Smooth muscle cell of the umbilical artery (primary cell): ENCODE measurements at places on chromosomes 13 and 19. TPM values are rescaled to one million over a fixed set of nuclear protein-coding genes. Genes with fewer than 3 reads are reported as not detected.

Gene CIRBP
- total RNA-seq: 101 and 177 TPM in 2 replicates

Gene RINL
- 1.2 and 3.9 TPM in 2 replicates for total RNA-seq

Gene RDH8
- not detected in 2 replicates for total RNA-seq

Gene RAB20
- total RNA-seq: 9.5 and 20.2 TPM in 2 replicates

Gene MRPS31
- 13.4 and 19.7 TPM in 2 replicates for total RNA-seq

Gene BST2
- total RNA-seq: 0.92 and 4.5 TPM in 2 replicates

Gene VSTM2B
- total RNA-seq: not detected in 2 replicates

Gene FCHO1
- 0.37 TPM in 1 of 2 replicates, not detected in the other for total RNA-seq

Gene ANGPTL4
- total RNA-seq: 8.6 and 13.4 TPM in 2 replicates

Gene TECR
- 14.6 and 21.3 TPM in 2 replicates for total RNA-seq

Gene CGB7
- total RNA-seq: 0.23 and 0.30 TPM in 2 replicates

Gene FLT3LG
- total RNA-seq: 1.2 and 2.1 TPM in 2 replicates

Gene ZNF578
- total RNA-seq: 5.9 and 9.5 TPM in 2 replicates

Gene PSG7
- not detected in 2 replicates for total RNA-seq

Gene RNF113B
- not detected in 2 replicates for total RNA-seq

Gene KIR2DL4
- not detected in 2 replicates for total RNA-seq

Gene ZNF85
- total RNA-seq: 4.9 and 5.0 TPM in 2 replicates

Gene SBK3
- not detected in 2 replicates for total RNA-seq

Gene TIMM44
- 42.5 and 45.9 TPM in 2 replicates for total RNA-seq

Gene ZNF534
- total RNA-seq: not detected in 2 replicates

Gene CEACAM7
- not detected in 2 replicates for total RNA-seq

Gene LPAR2
- 0.89 and 1.6 TPM in 2 replicates for total RNA-seq

Gene KLK4
- not detected in 2 replicates for total RNA-seq

Gene ATP1A3
- under 0.01 and 0.14 TPM in 2 replicates for total RNA-seq

Gene TMEM221
- under 0.01 TPM in 1 of 2 replicates, not detected in the other for total RNA-seq

Gene ZNF497
- total RNA-seq: 0.89 and 0.92 TPM in 2 replicates

Gene CPB2
- total RNA-seq: 0.05 TPM in 1 of 2 replicates, not detected in the other

Gene CLDND2
- not detected in 2 replicates for total RNA-seq

Gene SLC17A7
- not detected in 2 replicates for total RNA-seq

Gene C5AR2
- total RNA-seq: not detected in 2 replicates

Gene COL5A3
- 0.59 and 1.1 TPM in 2 replicates for total RNA-seq

Gene KDELR1
- 76.6 and 96.8 TPM in 2 replicates for total RNA-seq

Gene OR1M1
- total RNA-seq: not detected in 2 replicates

Gene LYPD3
- 0.09 TPM in 1 of 2 replicates, not detected in the other for total RNA-seq

Gene FUT1
- total RNA-seq: 0.28 and 0.30 TPM in 2 replicates

Gene DOCK6
- 11.0 and 20.7 TPM in 2 replicates for total RNA-seq

Gene JSRP1
- total RNA-seq: 0.14 and 0.30 TPM in 2 replicates

Gene ZNF296
- total RNA-seq: 0.32 TPM in 1 of 2 replicates, not detected in the other

Gene AZU1
- not detected in 2 replicates for total RNA-seq

Gene SETDB2
- 5.6 and 7.4 TPM in 2 replicates for total RNA-seq
